ENCODE measurements at places on chromosomes 6 and 20.

- no peak for DNase-seq
Observed at GRCh38 chr6:158467923-158468322, 92.0 kb upstream of the TMEM181 start.

DNA sequence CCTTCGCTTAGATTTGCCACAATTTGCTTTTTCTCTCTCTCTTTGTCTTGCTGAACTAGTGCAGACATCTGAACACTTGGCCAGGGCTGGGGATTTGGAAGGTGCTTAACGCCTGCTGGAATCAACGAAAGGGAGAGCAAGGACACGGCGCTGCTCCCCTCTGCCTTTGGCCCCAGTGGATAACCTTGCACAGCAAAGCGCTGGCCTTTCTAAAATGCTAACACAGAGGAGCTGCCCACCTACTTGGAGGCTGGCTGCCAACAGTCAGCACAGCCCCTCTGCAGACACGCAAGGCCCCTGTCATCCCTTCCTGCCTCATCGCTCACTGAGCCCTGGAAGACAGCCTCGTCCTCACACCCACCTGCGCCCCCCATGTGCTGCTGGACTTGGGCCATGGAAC, 37.5 kb downstream of the C20orf203 start:
- no peak for DNase-seq

GRCh38 chr6:167791091-167791779, 35.5 kb upstream of the AFDN start:
- no peak for DNase-seq

GRCh38 chr6:13528232-13528631, 40.8 kb upstream of the GFOD1 start:
- DNase-seq, result no peak

DNA sequence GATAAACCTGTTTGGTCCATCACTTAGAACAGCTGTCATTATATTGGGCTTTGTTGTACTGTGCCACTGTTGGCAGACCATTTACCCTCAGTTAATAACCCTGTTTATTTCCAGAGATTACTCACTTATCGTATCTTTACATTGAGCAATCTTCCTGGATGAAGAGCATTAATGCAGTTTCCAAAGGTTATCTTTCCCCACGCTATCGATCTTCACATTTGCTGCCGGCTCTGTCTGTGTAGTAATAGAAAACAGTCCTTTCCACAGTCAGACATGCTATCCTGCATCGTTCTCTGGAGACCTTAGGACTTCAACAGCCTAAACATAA, 27.4 kb downstream of the GHRH start:
- no peak for DNase-seq

DNA sequence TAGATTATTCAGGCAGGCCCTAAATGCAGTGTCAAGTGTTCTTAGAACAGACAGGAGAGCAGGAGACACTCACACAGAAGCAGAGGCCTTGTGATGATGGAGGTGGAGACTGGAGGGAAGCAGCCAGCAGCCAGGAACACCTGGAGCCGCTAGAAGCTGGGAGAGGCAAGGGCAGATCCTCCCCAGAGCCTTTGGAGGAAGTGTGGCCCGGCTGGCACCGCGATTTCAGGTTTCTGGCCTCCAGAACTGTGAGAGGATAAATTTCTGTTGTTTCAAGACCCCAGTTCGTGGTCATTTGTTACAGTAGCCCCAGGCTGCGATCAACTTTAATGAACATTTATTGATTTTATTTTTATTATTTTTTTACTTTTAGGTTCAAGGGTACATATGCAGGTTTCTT, 203.0 kb downstream of the QKI start:
- DNase-seq, result no peak

GRCh38 chr6:3259491-3259958, 778 bp downstream of the PSMG4 start:
- DNase-seq, result no peak

DNA sequence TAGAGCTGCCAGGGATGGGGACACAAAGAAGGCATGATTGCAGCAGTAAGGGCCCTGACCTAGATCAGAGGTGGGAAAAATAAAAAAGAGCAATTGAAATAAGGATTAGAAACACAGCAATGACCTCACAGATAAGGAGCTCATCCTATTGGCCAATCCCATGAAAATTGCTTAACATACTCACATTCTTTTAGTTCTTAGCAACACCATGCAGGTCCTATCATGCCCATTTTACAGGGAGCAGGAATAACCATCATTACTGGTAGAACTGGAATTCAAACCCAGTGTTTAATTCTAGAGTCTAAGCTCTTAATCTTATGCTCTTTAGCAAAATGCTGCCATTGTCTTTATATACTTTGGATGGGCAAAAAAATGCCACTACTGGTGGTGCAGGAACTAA, 267.7 kb downstream of the RNF144B start:
- no peak for DNase-seq

GRCh38 chr6:169913096-169913638, 161.7 kb downstream of the ERMARD start:
- no peak for DNase-seq
